ENCODE measurements at places on chromosomes 6 and 20. TPM values are rescaled to one million over a fixed set of nuclear protein-coding genes. Genes with fewer than 3 reads are reported as not detected.
A peak's percentile ranks its signal among the peaks of the same experiment; 100 is the strongest.

Gene SNPH
- 4.0 TPM for total RNA-seq

GRCh38 chr6:133585978-133586377 is 302.9 kb upstream of the TCF21 start:
- no peaks in the 10 kb centered on the region for H3K36me3 ChIP-seq
- no peaks in the 10 kb centered on the region for H3K27me3 ChIP-seq

DNA sequence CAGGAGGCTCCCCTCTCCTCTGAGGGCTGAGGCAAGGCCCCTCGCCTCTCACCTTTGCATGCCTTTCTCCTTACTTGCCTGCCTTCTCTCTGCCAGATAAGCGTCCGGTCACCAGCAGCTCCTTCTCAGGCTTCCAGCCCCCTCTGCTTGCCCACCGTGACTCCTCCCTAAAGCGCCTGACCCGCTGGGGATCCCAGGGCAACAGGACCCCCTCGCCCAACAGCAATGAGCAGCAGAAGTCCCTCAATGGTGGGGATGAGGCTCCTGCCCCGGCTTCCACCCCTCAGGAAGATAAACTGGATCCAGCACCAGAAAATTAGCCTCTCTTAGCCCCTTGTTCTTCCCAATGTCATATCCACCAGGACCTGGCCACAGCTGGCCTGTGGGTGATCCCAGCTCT is 21.3 kb upstream of the PPARD start:
- no peaks in the 10 kb centered on the region for H3K4me1 ChIP-seq
- H3K27me3 ChIP-seq, result no peaks in the 10 kb centered on the region
- H3K27ac ChIP-seq, result no peak overlapping the region
- no peak overlapping the region for H3K4me3 ChIP-seq
- no peak for DNase-seq

GRCh38 chr20:53828682-53829254 is 235.1 kb upstream of the ZNF217 start:
- DNase-seq, result no peak
- no peaks in the 10 kb centered on the region for H3K36me3 ChIP-seq
- H3K27ac ChIP-seq, result peak overlapping the region; percentile 100
- no peaks in the 10 kb centered on the region for H3K27me3 ChIP-seq

DNA sequence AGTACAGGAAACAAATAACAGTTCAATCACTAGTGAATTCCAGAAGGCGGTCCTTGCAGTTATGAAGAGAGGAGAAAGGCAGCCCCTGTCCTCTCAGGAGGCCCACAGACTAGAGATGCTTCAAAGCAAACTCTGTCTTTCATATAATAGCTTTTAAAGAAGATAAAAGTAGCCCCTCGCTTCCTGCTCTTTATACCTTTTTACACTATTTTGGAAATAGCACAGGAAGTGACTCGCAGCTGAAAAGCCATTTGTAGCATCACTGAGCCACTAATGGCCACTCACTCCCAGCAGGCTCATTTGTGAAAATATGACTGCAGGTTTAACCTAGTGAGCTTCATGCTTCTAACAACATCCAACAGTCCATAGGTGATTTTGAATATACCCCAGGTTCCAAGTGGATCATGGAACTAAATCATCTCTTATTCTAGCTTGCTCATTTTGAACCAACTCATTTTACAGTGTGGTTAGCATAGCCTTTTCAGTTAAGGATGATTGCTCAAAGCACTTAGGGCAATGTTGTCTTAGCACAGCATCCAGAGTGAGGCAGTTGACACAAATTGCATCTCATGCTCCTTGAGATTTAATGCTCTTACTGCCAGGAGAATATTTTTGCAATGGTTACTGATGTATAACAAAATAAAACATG is 136.0 kb upstream of the NRSN1 start:
- no peaks in the 10 kb centered on the region for H3K36me3 ChIP-seq
- H3K4me3 ChIP-seq, result no peak overlapping the region
- no peak overlapping the region for H3K27ac ChIP-seq
- no peaks in the 10 kb centered on the region for H3K27me3 ChIP-seq
- no peak for DNase-seq

DNA sequence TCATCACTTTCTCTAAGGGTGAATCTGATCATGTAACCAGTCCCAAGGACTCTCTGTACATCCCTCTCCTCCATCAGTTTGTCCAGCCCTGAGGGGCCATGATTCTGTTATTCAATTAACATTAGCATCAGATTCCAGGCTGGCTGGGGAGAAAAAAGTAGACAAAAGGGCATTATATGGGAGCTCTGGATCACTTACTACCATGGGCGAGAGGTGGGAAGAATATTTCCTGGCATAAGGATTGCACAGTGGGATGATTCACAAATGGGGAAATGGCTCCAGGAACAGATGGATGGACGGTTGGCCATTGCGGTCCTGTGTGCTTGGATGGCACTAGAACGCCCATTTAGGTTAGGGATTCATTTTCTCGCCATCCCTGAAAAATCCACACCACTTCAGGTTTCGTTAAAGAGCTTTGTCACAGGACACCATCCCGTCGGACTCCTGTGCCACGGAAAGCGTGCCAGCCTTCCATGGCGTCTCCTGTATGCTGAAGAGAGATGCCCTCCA is 112.6 kb downstream of the THBS2 start:
- no peaks in the 10 kb centered on the region for H3K36me3 ChIP-seq
- no peak overlapping the region for H3K4me3 ChIP-seq
- peaks cover 75% of the 10 kb centered on the region for H3K27me3 ChIP-seq

Gene SAMD10
- 14.4 TPM for total RNA-seq

GRCh38 chr6:112298021-112298745 is 43.8 kb upstream of the LAMA4 start:
- H3K27ac ChIP-seq, result peak overlapping the region; percentile 99
- DNase-seq, result peak; percentile 98

Gene ADGRF1
- total RNA-seq, result 112 TPM

GRCh38 chr6:69801225-69801624 is 4.4 kb upstream of the LMBRD1 start:
- H3K36me3 ChIP-seq, result no peaks in the 10 kb centered on the region
- no peak overlapping the region for H3K4me3 ChIP-seq
- DNase-seq, result no peak
- H3K27me3 ChIP-seq, result no peaks in the 10 kb centered on the region

DNA sequence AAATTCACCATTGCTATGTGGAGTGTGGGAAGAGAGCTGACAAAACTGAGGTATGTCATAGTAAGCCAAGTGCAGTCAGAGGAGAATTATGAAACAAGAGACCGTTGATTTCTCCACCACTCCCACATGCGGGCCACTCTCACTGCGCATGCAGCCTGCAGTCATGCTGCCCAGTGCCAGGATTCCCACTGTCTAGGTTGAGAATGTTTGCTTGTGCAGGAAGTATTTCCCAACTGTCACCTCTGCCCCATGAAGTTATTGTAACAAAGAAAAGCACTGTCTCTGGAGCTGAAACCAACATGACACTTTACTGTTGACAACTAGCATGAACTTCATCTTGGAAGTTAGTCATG is 18.7 kb upstream of the SFT2D1 start:
- no peak overlapping the region for H3K27ac ChIP-seq
- no peaks in the 10 kb centered on the region for H3K27me3 ChIP-seq
- no peak overlapping the region for H3K4me3 ChIP-seq

Gene CSNK2B
- 152 TPM for total RNA-seq

GRCh38 chr6:7080311-7080710 is 27.4 kb upstream of the RREB1 start:
- no peak overlapping the region for H3K27ac ChIP-seq
- H3K36me3 ChIP-seq, result no peaks in the 10 kb centered on the region
- H3K4me1 ChIP-seq, result no peaks in the 10 kb centered on the region
- H3K4me3 ChIP-seq, result no peak overlapping the region

GRCh38 chr6:70289299-70289698 is 13.6 kb downstream of the COL9A1 start:
- H3K27me3 ChIP-seq, result peaks cover 25% of the 10 kb centered on the region
- no peak for DNase-seq
- H3K4me3 ChIP-seq, result no peak overlapping the region
- no peaks in the 10 kb centered on the region for H3K36me3 ChIP-seq

Gene SLC4A11
- total RNA-seq, result 46.1 TPM

Gene TP53TG5
- 0.23 TPM for total RNA-seq

Gene CLVS2
- not detected for total RNA-seq

Gene SLC22A7
- total RNA-seq, result not detected

- peak overlapping the region; percentile 96 for H3K4me3 ChIP-seq
- H3K27me3 ChIP-seq, result no peaks in the 10 kb centered on the region
- H3K27ac ChIP-seq, result peak overlapping the region; percentile 63
- H3K4me1 ChIP-seq, result peaks cover 16% of the 10 kb centered on the region
- H3K36me3 ChIP-seq, result 0 out of 2 replicates have a peak, but pooled peaks cover 20% of the 10 kb centered on the region
These were observed 1.6 kb upstream of the DBNDD2 start for GRCh38 chr20:45406260-45407066.

DNA sequence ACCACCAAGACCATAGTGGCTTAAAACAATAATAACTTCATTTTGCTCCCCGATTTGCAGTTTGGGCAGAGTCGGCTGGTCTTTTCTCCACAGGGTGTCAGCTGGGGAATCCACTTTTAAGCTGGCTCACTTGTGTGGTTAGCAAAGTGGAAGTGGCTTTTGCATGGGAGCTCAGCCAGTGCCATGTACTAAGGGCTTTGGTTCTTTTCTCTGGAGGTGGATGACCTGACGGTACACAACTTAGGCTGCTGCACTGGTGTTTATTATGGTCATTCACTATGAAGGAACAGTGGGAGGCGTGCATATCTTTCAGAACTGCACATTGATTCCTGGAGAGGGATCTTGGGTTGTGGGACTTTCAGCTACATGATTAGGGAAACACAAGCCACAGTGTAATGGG is 141.0 kb downstream of the OR2B2 start:
- H3K36me3 ChIP-seq, result no peaks in the 10 kb centered on the region
- H3K27me3 ChIP-seq, result no peaks in the 10 kb centered on the region
- no peak for DNase-seq

DNA sequence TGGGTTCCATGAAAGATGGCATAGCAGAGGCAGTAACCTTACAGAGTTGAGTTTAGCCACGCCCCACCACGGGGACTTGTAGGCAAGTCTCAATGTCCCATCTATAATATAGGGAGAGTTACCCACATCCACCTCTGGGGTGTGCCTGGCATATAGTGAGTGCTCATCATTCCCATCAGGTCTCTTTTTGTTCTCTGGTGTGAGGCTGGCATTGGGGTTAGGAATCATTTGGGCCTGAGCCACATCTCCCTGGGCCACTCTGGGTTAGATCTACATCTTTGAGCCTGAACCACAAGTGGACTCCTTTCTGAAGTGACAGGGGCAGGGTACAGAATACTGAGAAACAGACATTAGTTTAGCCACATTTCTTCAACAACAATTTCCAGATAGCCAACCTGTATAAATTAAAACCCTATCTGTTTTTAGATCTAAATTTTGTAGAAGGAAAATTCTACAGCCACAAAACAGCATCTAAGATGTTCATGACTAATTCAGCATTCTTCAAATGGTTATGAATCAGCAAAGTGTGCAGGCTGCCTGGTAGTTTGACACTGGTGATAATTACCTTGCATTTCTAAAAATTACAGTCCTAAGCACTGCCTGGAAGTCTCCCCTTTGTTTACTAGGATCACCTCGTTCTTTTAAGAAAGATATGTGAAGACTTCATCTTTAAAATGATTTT is 20.1 kb downstream of the RNF24 start:
- H3K4me3 ChIP-seq, result no peak overlapping the region
- H3K27ac ChIP-seq, result peak overlapping the region; percentile 53
- H3K27me3 ChIP-seq, result no peaks in the 10 kb centered on the region
- peaks cover 20% of the 10 kb centered on the region for H3K4me1 ChIP-seq
- no peak for DNase-seq

Gene LHFPL5
- 1.7 TPM for total RNA-seq

Gene CDH26
- total RNA-seq, result 0.68 TPM

DNA sequence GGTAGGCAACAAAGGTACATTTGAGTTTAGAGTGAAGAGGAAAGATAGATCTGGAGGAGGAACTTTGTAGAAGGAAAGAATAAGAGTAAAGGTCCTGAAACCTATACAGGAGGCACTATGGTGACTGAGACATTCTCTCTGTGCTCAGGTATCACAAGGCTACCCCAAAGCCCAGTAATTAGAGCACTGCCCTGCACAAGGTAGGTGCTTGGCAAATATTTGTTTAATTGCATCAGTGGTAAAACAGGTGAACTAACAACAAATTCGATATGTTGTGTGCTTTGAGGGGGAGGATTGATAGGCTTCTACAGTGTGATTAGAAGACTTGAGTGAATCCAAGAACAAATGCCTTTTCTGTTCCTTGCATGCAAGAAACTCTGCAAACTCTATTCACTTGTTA is 6.8 kb upstream of the TSHZ2 start:
- H3K27me3 ChIP-seq, result peaks cover 48% of the 10 kb centered on the region
- no peaks in the 10 kb centered on the region for H3K4me1 ChIP-seq
- no peaks in the 10 kb centered on the region for H3K36me3 ChIP-seq
- H3K27ac ChIP-seq, result no peak overlapping the region
- DNase-seq, result no peak
- H3K4me3 ChIP-seq, result no peak overlapping the region

DNA sequence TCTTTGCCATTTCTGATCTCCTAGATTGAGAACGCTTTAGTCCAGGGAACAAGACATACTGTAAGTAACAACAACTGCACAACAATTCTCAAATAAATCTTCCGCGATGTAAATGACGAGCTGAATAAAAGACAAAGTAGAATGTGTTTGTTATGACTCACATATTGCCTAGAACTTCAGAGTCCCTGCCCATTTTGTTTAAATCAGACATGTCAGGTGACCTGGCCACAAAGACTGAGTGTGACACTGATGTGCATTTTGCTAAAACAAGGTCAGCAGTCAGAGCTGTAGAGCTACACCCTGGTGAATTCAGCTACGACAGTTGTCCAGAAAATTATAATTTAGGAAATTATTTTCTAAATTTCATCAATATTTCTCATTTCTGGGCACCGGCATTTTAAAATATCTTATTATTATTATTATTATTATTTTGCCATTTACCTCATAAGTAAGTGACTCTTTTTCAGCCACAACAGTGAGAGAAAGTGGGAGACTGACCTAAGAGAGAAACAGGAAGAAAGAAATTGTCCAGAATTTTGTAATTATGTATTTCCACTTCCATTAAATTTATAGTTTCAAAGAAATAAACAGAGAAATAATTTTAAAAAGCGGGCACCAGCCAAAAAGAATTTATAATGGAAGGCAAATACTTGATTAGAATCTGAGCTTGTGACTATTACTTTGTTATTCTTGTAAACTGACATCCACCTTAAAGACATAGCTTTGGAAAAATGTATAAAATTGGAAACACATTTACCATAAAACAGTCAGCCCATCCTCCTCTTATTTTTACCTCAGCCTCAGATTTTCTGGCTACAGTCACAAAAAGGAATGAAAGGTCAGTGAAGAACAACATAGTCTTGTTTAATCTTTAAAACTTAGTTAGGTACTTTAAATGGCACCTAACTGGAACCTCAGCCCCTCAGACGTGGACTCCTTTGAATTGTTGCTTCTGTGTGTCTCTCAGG is 157.0 kb upstream of the CITED2 start:
- H3K27ac ChIP-seq, result no peak overlapping the region
- no peaks in the 10 kb centered on the region for H3K36me3 ChIP-seq
- no peaks in the 10 kb centered on the region for H3K27me3 ChIP-seq

DNA sequence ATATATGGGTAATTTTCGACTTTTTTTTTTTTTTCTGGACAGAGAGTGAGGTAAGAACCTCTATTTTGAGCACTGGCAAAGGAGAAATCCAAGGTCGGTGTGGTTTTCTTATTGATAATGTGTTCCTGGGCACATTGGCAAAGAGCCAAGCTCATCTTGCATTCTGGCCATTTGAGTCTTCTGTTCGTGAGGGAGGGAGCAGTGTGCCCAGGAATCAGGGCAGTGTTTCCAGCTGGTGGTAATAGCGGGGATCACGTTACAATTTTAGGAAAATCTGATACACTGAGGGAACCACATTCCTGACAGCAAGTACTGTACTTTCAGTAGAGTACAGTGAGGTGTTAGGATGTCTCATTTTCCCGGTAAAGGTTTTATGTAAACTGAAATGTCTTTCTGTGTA is 442.3 kb upstream of the MAP3K7 start:
- no peaks in the 10 kb centered on the region for H3K36me3 ChIP-seq
- no peaks in the 10 kb centered on the region for H3K4me1 ChIP-seq
- no peak for DNase-seq
- no peak overlapping the region for H3K4me3 ChIP-seq
